ENCODE measurements at places on chromosomes 16 and 17.

DNA sequence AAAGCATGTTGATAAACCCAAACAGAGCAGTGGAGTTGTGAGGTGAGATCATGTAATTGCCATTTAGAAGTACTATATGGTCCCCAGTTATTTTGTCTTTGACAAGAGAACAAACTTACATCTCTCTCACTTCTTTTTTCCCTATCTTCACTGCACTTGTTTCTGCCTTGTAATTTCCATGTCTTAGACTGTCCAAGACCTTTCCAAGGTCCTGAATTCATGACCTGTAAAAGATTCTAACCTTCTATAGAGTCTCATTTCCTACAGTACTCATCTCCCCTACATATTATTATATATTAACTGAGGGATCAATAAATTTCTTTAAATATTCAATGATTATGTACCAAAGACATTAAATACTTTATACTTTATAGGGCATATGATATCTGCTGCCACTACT is 295.3 kb upstream of the KIF2B start:
- DNase-seq, result no peak

- DNase-seq, result no peak
Measured at GRCh38 chr16:86287664-86288201, 222.6 kb upstream of the FOXF1 start.

- no peak for DNase-seq
Measured at GRCh38 chr17:40371261-40371929, 6.9 kb upstream of the GJD3 start.

DNA sequence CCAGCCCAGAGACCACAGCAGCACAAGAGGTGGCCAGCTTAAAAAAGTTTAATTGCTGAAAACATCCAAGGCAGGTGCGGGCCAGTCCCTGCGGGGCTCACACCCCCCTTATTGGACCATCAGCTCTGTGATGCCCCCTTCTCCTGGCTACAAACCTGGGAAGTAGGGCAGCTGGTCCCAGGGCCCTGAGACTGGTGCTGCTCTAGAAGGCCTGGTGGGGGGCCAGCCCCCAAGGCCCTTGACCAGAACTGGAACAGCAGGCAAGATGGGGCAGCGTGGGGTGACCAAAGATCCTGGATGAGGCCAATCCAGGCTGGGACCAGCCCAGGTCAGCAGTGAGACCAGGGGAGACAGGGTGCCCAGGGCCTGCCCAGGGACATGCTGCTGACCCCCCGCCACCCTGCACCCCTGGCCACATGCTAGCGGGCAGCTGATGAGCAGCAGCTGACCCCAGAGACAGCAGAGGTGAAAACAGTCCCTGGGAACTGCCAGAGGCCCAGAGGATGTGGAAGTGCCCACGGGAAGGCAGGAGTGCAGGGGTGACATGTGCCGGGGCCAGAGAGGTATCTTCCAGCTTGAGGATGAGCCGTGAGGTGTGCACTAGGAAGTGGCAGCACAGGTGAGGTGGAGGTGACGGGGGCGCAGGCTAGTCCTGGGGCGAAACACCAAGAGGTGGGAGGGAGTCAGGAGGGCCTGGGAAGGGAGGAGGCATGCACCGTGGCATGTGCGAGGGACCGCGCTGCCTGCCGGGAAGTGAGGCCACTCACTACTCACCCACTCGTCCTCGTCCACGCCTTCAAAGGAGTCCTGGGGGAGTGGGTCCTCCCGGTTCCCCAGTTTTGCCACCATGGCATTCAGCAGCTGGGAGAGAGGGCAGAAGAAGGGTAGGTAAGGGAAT is 3.6 kb upstream of the PAM16 start:
- DNase-seq, result no peak

- no peak for DNase-seq
Measured at GRCh38 chr17:71234349-71234748, 886.5 kb upstream of the SOX9 start.

DNA sequence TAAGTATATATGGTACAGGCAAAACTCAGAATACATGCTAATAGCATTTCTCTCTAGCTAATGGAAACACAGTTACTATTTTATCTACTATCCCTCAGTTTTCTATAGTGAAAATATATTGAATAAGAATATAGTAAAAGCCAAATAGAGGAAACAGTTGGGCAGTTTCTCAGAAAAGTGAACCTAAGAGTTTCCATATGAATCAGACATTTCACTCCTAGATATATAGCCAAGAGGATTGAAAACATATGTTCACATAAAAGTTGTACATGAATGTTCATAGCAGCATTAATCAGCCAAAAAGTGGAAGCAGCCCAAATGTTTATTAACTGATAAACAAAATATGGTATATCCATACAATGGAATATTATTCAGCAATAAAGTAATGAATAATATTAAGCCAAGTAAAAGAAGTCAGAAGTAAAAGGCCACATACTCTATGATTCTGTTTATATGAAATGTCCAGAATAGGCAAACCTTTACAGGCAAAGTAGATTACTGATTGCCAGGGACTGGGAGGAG is 134.6 kb downstream of the CYB561 start:
- DNase-seq, result no peak

DNA sequence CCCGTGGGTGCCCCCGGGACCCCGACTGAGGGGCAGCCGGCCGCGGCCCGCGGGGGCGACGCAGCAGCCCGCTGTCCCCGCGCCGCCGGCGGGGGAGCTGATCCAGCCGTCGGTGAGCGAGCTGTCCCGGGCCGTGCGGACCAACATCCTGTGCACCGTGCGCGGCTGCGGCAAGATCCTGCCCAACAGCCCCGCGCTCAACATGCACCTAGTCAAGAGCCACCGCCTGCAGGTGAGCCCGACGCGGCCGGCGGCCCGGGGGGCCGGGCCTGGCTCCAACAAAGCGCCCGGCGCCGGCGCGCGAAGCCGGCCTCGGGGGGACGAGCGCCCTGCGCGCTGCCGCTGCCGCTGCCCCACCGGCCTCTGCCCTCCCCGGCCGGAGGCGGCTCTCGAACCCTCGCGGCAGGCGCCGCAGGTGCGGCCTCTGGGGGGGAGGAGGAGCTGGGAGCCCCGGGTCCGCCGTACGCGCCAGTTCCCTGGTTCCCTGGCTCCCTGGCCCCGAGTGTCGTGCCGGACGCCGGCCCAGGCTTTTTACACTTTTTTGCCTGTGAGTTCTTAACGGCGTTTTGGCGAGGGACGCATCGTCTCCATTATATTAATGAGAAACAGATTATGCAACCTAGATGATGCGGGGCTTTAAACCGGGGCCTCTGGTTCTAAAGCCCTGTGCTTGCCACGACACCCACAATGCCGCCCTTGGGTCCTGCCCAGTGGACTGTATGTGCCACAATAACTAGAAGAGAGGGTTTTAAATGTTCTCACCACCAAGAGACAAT is 521 bp downstream of the ATMIN start:
- no peak for DNase-seq

- no peak for DNase-seq
Measured at GRCh38 chr17:21525464-21526130, 149.4 kb downstream of the KCNJ12 start.

- no peak for DNase-seq
Measured at GRCh38 chr16:67459861-67460150, 21.2 kb downstream of the ATP6V0D1 start.

DNA sequence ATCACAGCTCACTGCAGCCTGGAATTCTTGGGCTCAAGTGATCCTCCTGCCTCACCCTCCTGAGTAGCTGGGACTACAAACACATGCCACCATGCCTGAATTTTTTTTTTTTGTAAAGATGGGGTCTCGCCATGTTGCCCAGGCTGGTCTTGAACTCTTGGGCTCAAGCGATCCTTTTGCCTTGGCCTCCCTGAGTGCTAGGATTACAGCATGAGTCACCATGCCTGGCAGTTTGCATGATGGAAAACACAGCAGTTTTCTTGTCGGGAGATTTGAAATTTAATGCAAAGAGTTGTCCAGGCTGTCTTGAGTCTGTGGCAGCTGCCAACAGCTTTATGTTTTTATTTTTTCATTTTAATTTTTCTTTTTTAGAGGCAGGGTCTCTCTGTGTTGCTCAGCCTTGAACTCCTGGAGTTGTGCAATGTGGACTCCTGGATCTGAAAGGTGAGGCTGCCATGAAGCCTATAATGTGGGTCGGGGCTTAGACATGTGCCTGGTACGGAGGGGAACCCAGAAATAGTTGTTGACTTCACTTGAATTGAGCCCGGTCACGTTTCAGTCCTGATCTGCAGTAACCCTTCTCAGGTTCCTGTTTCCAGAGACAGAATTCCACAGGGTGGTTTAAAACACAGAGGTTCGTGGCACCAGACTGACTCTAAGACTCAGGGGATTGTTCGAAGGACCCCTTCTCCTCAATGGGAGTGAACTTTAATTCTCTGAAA is 18.7 kb downstream of the CD300A start:
- no peak for DNase-seq

- no peak for DNase-seq
Measured at GRCh38 chr16:2473446-2473926, 1.4 kb upstream of the TBC1D24 start.

GRCh38 chr17:76519048-76519966 is 18.1 kb upstream of the RHBDF2 start:
- DNase-seq, result no peak

GRCh38 chr17:16005636-16006035 is 6.0 kb downstream of the TTC19 start:
- no peak for DNase-seq

GRCh38 chr16:24540602-24541210 is 1.3 kb downstream of the RBBP6 start:
- DNase-seq, result no peak

DNA sequence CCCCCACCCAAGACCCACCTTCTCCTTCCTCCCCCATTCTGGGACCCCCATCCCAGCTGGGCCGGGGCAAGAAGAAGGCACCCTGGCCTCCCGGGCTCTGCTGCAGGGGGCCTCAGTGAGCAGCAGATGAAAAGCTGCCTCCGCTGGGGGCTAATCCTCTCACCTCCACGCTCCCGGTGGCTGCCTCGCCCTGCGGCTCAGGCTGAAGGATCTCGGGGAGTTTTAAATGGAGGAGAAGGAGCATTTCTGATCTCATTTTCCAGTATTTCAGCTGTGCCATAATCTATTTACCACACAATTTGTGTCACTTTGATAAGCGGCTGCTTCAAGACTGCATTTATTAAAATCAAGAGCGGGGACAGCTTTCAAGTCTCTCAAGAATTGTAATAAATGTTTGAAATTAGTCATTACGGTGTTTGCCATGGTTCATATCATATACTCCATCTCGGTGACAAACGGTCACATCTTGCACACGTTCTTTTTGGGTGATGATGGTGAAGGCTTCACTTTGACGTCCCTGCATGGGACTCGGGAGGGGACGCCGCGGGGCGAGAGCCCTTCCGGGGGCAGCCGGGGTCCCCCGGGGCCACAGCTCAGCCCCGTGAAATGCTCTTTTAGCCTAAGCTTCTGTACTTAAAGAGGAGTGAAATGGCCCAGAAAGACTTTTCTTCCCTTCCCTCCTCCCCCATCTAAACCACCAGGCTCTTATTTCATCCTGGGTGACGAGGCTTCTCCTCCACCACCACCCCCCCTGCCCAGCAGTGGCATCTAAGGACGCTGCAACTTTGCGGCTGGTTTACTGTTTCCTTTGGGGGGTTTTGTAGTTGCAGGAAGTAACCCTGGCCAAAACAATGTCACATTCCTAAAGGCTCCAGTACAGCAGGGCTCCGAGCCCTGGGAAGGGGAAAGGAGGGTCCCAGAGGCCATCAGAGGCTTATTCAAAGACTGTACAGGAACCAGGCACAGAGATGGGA is 313.1 kb upstream of the TNRC6C start:
- no peak for DNase-seq

- DNase-seq, result no peak
Measured at GRCh38 chr17:64626827-64627226, 35.3 kb downstream of the SMURF2 start.

- DNase-seq, result no peak
Measured at GRCh38 chr17:82930924-82931698, 91.3 kb upstream of the ZNF750 start.

DNA sequence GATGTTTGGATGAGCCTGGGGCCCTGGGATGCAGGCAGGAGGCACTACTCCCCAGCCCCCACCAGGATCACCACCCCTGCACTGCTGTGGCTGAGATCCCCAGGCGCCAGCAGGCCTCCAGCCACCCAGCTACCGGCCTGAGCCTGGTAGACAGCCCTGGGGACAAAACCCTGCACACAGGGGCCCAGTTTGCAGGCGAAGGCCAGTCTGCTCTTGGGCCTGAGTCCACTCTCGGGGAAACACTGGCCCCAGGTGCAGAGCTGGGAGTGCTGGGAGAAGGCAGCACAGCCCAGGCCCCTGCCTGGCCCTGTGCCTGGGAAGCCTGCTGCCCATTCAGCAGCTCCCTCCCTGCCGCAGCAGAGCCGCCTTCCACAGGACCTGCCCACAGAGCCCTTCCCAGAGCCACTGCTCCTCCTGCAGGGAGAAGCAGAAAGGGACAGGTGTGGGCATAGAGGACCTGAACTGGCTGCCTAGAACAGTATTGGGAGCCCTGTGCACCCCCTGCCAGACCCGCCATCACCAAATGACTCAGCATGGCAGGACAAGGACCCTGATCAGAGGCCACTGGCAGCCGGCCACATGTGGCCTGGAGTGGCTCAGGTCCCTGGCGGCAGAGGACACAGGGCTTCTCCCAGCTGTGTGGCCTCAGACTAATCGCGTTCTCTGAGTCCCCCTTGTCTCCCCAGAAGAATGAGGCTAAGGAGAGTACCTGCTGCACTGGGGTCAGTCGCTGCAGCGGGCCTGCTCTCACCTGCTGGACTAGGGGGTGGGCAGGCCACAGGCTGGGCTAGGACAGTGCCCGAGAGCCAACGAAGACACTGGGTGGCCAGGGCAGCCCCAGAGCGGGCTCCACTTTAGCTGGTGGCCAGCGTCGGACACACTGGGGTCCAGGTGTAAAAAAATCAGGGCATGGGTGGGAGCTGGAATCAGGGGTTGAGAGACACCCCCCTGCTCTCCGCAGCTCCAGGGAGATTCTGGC is 10.7 kb downstream of the MSRB1 start:
- no peak for DNase-seq

- peak; percentile 67 for DNase-seq
Measured at GRCh38 chr17:63699638-63700527, at the start of gene LIMD2. LIMD2 (minus strand) TSS chr17:63700125; CDS start chr17:63699298, 827 bp downstream.
